Right lobe of liver (tissue), 6 donors: ENCODE measurements at places on chromosomes 2 and 18. TPM values are rescaled to one million over a fixed set of nuclear protein-coding genes. Genes with fewer than 3 reads are reported as not detected.

C1QL2 gene
- not detected for total RNA-seq

GRCh38 chr2:20352230-20352578 lies 1.6 kb upstream of the PUM2 start:
- H3K4me3 ChIP-seq: no peak overlapping the region
- no peak for DNase-seq
- no peaks in the 10 kb centered on the region for H3K4me1 ChIP-seq
- peak overlapping the region; percentile 96 for H3K27ac ChIP-seq
- no peaks in the 10 kb centered on the region for H3K36me3 ChIP-seq

PTPN18 gene
- total RNA-seq: 25.6 TPM

MC2R gene
- not detected for total RNA-seq

- H3K4me1 ChIP-seq: no peaks in the 10 kb centered on the region
- H3K4me3 ChIP-seq: no peak overlapping the region
- no peak for DNase-seq
- no peaks in the 10 kb centered on the region for H3K27me3 ChIP-seq
Measured at GRCh38 chr18:34710934-34711333, 836 bp downstream of the DTNA start.

- H3K27me3 ChIP-seq: no peaks in the 10 kb centered on the region
- no peaks in the 10 kb centered on the region for H3K4me1 ChIP-seq
- no peaks in the 10 kb centered on the region for H3K36me3 ChIP-seq
- no peak overlapping the region for H3K4me3 ChIP-seq
Measured at GRCh38 chr2:107258531-107259407, 372.8 kb upstream of the ST6GAL2 start.

GRCh38 chr2:126317790-126318431 lies 338.0 kb upstream of the GYPC start:
- no peak overlapping the region for H3K4me3 ChIP-seq
- no peaks in the 10 kb centered on the region for H3K36me3 ChIP-seq
- no peaks in the 10 kb centered on the region for H3K27me3 ChIP-seq
- H3K4me1 ChIP-seq: no peaks in the 10 kb centered on the region

DNA sequence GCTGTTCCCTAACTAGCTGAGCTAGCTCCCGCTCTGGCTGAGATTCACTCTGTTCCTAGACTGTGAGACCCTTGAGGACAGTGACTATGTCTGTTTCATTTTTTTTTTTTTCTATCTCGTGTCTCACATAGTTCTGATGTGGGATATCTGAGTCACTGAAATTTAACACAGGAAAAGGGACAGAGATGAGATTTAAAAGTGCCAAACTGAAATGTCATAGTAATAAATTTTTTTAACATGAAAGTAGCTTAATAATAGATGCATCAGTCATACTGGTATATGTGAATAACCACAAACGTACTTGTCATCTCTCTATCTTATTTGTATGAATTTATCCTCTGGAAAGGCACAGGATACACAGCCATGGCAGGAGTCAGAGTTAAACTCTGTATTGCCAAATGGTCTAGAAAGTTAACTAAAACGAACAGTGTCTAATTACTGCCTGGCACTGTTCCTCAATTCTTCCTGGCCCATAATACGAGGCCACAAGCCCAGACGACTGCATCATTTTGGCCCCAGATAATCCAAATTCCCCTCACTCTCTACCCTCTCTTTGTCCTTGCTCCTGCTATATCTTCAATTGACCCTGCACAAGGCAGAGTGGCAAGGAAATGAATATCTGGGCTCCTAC lies 87.5 kb downstream of the SATB2 start:
- DNase-seq: no peak
- H3K27me3 ChIP-seq: no peaks in the 10 kb centered on the region
- H3K4me3 ChIP-seq: no peak overlapping the region
- no peak overlapping the region for H3K27ac ChIP-seq
- H3K4me1 ChIP-seq: no peaks in the 10 kb centered on the region

GRCh38 chr2:157267476-157267875 lies 10.0 kb downstream of the GALNT5 start:
- no peak overlapping the region for H3K27ac ChIP-seq
- no peak for DNase-seq
- no peak overlapping the region for H3K4me3 ChIP-seq
- H3K27me3 ChIP-seq: no peaks in the 10 kb centered on the region
- H3K4me1 ChIP-seq: no peaks in the 10 kb centered on the region

UGT1A10 gene
- not detected for total RNA-seq

NMUR1 gene
- 0.34 TPM for total RNA-seq

DNA sequence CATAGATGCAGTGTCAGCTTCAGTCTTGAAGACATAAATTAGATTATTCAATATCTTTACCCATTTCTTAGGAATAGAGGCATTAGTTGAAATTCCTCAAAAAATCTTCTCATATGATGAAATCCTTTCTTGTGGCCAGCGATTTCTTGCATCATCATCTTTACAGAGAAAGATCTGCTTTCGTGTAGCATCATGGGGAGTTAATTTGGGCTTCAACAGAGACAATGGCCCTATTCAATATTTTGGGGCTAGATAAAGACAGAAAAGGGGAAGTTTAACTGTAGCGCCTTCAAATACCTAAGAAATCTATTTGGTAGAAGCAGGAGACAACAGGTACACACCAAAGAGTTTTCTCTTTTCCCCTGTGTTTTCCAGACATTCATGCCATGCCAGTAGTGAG lies 73.8 kb downstream of the TGFA start:
- H3K27me3 ChIP-seq: no peaks in the 10 kb centered on the region
- no peaks in the 10 kb centered on the region for H3K36me3 ChIP-seq
- no peaks in the 10 kb centered on the region for H3K4me1 ChIP-seq
- no peak overlapping the region for H3K27ac ChIP-seq

TRIM54 gene
- not detected for total RNA-seq

EML6 gene
- 0.82 TPM for total RNA-seq

DNA sequence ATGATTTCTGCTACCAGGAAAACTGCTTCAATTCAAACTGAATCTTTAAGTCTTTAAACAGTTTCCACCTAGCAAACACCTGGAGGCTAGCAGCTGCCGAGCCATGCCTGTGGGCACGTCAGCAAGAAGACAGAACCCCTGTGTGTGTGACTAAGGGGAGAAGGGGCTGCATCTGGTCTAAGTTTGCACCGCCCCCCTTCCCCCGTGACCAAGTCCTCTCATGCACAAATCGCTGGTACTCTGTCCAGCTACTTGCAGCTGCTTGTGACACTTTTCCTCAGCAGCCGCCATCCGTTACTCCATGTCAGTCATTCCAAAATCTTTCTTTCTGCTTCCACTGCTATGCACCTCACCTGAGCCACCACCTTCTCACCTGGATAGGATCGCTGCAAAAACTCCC lies 355.0 kb downstream of the SS18 start:
- no peak for DNase-seq
- no peaks in the 10 kb centered on the region for H3K36me3 ChIP-seq
- H3K4me1 ChIP-seq: no peaks in the 10 kb centered on the region

DNA sequence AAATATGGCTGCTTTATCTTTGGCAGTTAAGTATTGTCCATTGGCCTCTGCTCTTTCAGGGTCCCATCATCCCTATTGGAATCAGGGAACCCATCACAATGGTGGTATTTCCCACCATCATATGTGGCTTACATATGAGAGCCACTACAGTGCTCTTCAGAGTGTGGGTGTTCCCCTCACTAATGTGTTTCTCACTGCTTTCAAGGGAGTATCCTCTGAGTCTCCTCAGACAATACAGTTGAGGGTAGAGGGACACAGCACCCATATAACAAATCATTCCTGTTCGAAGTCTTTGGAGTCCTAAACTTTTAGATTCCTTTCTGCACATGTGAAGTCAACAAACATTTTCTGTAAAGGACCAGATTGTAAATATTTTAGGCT lies 48.8 kb upstream of the DNAJC10 start:
- H3K4me1 ChIP-seq: no peaks in the 10 kb centered on the region
- no peak overlapping the region for H3K27ac ChIP-seq
- no peak overlapping the region for H3K4me3 ChIP-seq
- H3K27me3 ChIP-seq: no peaks in the 10 kb centered on the region

MDH1B gene
- total RNA-seq: 0.32 TPM

SLC9A2 gene
- total RNA-seq: not detected

KCNE4 gene
- 1.2 TPM for total RNA-seq

DNAJC5G gene
- total RNA-seq: not detected

GRCh38 chr2:126650994-126651393 lies 5.0 kb upstream of the GYPC start:
- no peak for DNase-seq
- H3K27me3 ChIP-seq: no peaks in the 10 kb centered on the region
- H3K4me1 ChIP-seq: no peaks in the 10 kb centered on the region
- no peaks in the 10 kb centered on the region for H3K36me3 ChIP-seq
- no peak overlapping the region for H3K27ac ChIP-seq

DNA sequence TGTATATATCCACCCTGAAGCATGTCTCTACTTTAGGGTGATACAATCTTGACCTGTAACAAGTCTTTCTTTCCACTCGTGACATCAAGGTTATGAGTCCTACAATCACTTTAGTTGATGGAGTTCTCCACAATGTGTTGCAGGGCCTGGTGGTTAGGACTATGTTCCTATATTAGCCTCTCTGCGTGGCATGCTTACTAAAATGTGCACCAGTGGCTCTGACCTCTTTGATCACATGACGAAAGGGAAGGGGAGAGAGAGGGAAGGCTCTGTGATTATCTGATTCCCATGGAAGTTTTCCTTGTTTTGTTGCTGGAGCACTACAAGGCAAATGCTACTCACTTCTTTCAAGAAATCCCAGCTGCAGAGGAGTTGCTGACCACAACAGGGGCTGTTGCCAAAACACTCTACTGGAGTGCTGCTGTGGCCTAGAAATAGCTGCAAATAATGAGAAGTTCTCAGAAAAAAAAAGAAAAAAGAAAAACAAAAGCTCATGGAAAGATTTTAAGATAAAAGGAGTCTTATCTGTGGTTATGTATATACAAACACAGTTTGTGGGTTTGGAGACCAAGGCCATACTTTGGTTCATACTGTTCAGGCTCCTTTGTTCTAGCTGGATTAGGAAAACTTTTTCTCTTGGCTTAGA lies 272.8 kb upstream of the MMADHC start:
- H3K27ac ChIP-seq: no peak overlapping the region
- no peaks in the 10 kb centered on the region for H3K4me1 ChIP-seq
- DNase-seq: no peak
- H3K36me3 ChIP-seq: no peaks in the 10 kb centered on the region
- H3K4me3 ChIP-seq: no peak overlapping the region

BBS5 gene
- total RNA-seq: 2.0 TPM

DNA sequence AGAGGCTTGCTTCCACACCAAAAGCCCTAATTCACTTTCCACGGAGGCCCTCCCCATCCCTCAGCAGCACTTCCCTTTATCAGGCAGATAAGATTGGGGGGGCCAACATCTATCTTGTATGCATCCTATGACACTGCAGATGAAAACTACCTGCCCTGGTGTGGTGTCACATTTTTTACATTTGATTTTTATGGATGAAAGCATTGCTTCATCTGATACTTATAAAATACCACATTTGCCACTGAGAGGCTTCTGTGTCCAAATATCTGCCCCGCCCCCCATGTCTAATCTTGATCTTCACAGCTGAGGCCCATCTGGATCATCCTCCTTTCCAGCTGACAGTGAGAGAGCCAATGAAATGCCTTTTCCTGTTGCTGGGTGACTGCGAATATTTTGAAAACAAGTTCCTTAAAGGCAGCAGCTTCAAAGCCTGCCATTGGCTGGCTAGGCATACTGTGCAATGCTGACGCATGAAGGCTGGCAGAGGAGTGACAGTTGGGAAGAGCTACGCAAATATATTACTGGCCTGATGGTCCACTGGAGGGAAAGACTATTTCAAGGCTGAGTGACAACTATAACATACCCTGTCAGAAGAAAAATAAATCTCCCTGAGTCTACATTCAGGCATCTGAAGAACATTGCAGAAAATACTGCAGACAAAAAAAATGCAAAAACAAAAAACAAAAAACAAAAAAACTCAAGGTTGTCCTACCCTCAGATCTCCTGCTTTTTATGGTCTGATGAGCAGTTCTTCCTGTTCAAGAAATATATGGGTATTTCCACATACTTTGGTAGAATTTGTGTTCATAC lies 318.7 kb downstream of the PDE11A start:
- no peak for DNase-seq
- no peak overlapping the region for H3K27ac ChIP-seq
- no peak overlapping the region for H3K4me3 ChIP-seq
- no peaks in the 10 kb centered on the region for H3K4me1 ChIP-seq
- H3K36me3 ChIP-seq: no peaks in the 10 kb centered on the region

DNA sequence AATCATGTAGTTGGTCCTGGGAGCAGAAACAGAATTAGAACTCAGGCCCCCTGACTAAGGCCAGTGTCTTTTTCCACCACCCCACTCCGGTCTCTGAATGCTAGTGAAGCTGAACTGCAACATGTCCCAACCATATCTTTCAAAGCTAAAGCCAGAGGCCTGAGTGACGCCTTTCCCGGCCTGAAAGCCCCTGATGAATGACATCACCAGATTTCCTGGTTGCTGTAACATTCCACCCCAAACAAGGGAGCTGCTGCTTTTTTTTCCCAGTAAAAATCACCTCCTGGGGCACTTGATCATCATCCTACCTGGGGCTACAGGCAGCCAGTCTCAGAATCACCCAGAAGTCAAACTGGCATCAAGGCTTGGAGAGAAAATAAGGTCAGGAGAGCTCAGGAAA lies 162.7 kb downstream of the ARL4C start:
- DNase-seq: no peak
- no peaks in the 10 kb centered on the region for H3K4me1 ChIP-seq
- no peak overlapping the region for H3K27ac ChIP-seq
- no peaks in the 10 kb centered on the region for H3K27me3 ChIP-seq
- H3K36me3 ChIP-seq: no peaks in the 10 kb centered on the region
- no peak overlapping the region for H3K4me3 ChIP-seq

LAMA1 gene
- total RNA-seq: 0.56 TPM

SOX11 gene
- total RNA-seq: not detected

GRCh38 chr18:44895176-44895798 lies 214.6 kb downstream of the SETBP1 start:
- no peaks in the 10 kb centered on the region for H3K4me1 ChIP-seq
- H3K27me3 ChIP-seq: no peaks in the 10 kb centered on the region
- H3K4me3 ChIP-seq: no peak overlapping the region
- DNase-seq: no peak
- H3K36me3 ChIP-seq: no peaks in the 10 kb centered on the region

NRP2 gene
- total RNA-seq: 23.7 TPM

GRCh38 chr2:120619579-120619978 lies 116.1 kb upstream of the GLI2 start:
- no peak overlapping the region for H3K27ac ChIP-seq
- no peaks in the 10 kb centered on the region for H3K36me3 ChIP-seq
- DNase-seq: no peak
- H3K27me3 ChIP-seq: no peaks in the 10 kb centered on the region
- H3K4me1 ChIP-seq: no peaks in the 10 kb centered on the region

GRCh38 chr2:16012626-16013358 lies 72.4 kb downstream of the MYCN start:
- DNase-seq: no peak
- H3K27ac ChIP-seq: no peak overlapping the region
- H3K27me3 ChIP-seq: no peaks in the 10 kb centered on the region
- H3K4me1 ChIP-seq: peaks cover 6% of the 10 kb centered on the region

- H3K4me1 ChIP-seq: no peaks in the 10 kb centered on the region
- no peak for DNase-seq
- H3K36me3 ChIP-seq: no peaks in the 10 kb centered on the region
- no peaks in the 10 kb centered on the region for H3K27me3 ChIP-seq
- no peak overlapping the region for H3K4me3 ChIP-seq
Measured at GRCh38 chr2:24577481-24577880, 86.4 kb downstream of the NCOA1 start.

CCDC141 gene
- 0.88 TPM for total RNA-seq
